ENCODE measurements at places on chromosomes 11 and 22.

GRCh38 chr11:29616611-29617010, 400.2 kb downstream of the KCNA4 start:
- DNase-seq, result no peak

DNA sequence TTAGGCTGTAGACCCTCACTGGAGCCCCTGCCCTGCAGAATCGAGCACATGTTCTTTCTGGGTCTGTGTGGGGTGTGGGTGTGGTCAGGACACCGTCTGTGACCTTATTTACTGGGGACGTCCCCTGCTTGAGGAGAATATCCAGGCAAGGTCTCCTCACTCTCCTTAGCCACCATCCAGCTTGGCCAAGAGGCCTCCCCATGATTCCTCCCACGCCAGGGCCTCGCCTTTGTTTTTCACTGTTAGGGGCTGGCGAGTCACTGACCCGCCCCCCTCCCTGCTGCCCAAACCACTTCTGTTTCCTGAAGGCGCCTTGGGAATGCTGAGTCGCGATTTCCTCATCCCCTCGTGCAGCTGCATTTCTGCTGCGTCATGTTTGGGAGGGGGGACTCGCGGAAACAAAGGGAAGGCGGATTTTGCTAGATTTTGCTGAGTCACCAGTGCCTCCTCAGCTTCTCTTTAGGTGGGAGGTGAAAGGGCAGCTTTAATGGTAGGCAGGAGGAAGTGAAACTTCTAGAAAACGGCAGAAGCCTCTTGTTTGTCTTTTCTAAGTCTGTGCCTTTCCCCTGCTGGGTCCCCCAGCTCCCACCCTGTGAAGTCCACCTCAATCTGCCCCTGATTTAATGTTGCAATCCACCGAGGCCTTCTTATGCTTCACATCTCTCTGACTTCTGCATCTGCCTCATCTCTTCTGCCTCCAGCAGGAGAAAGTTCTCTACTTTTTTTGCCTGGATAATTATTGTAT, 4.0 kb upstream of the HMOX1 start:
- peak; percentile 53 for DNase-seq

- DNase-seq, result no peak
Observed at GRCh38 chr11:4076774-4077173, 17.8 kb upstream of the RRM1 start.

GRCh38 chr22:38756711-38757463, 1.1 kb upstream of the SUN2 start:
- DNase-seq, result peak; percentile 33

GRCh38 chr22:24836282-24836681, 30.3 kb downstream of the SGSM1 start:
- DNase-seq, result no peak

DNA sequence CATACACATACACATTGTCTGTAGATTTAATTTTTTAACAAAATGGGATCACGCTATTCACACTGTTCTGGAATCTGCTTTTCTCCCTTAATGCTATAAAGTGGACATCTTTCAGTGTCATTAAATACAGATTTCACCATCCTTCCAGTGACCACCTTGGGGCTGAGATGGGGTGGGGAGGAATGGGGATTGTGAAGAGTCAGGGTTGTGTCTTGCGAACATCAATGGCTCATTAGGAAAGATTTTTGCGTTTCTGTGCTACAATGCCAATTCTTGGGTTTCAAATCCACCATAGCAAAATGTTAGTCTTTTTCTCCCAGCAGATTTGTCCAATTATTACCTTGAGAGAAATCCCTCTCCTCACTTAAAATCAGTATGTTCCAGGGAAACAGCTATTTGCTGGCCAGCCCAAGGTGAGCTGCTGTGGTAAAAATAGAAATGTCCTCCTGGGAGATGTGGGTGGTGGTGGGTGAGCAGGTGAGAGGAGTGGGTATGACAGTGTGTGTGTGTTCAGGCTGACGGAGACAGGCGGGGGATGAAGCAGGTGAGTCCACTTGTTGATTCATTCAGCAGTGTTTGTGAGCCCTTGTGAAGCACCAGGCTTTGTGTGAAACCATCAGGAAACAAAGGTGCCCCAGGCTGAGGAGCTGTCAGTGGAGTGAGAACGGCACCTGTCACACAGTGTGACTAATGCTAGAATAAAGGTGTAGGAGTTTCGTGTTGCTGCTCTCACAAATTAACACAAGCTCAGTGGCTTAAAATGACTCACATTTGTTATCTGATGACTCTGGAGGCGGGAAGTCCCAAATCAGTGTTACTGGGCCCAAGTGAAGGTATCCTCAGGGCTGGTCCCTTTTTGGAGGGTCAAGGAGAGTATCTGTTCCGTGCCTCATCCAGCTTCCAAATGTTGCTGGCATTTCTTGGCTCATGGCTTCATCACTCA, 1.7 kb upstream of the CBX6 start:
- peak; percentile 59 for DNase-seq

DNA sequence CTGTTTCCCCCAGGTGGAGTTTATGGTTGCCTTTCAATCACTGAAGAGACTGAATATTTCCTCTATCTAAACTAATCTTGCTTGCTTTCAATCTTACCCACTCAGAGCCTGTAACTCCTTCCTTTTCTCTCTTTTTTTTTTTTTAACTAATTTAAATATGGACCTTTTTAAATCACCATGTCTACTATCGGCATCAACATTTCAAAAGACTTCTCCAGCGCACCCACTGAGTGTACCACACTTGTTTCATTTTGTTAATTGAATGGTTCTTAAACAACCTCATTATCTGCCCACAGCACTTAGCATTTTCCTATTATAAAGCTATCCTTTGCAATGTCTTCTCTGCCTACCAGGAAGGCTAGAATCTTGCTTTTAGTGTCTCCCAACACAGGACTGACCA, 1212.5 kb downstream of the LRRC4C start:
- no peak for DNase-seq

DNA sequence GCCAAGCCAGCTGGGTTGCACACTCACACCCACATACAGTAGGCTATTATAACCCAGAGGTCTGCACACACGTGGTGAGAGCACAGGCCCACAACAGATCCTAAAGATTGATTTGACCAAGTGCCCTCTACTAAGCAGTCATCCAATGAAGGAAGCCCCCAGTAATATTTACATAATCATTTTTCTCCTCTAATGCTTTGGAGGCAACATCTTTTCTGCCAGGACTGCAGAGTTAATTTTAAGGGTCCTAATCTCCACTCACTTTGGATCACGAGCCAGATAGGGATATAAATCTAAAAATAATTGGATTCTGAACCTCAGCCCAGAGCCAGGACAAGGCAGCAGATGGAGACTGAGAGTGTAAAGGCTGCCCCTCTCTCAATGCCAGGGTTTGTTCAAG, 49.1 kb upstream of the MTNR1B start:
- no peak for DNase-seq

GRCh38 chr11:131198161-131199014, 172.0 kb upstream of the NTM start:
- DNase-seq, result no peak

GRCh38 chr11:14336507-14337503, 22.2 kb downstream of the RRAS2 start:
- DNase-seq, result no peak

- no peak for DNase-seq
Observed at GRCh38 chr11:121576531-121576930, 123.8 kb upstream of the SORL1-AS1 start.
